ENCODE measurements at places on chromosomes 12 and 14. TPM values are rescaled to one million over a fixed set of nuclear protein-coding genes. Genes with fewer than 3 reads are reported as not detected.

Gene TGM1
- 2.7 TPM for total RNA-seq

Gene NCKAP5L
- total RNA-seq, result 7.2 TPM

Gene CLEC2A
- total RNA-seq, result not detected

Gene GRIP1
- total RNA-seq, result 0.29 TPM

Gene AGAP2
- total RNA-seq, result 68.6 TPM

Gene IFNG
- 3.1 TPM for total RNA-seq

Gene IL31
- not detected for total RNA-seq

Gene KSR2
- total RNA-seq, result not detected

Gene VRTN
- not detected for total RNA-seq

Gene EMC9
- 53.2 TPM for total RNA-seq

Gene DNAAF2
- 9.3 TPM for total RNA-seq

Gene EXOC3L4
- not detected for total RNA-seq

Gene MGP
- total RNA-seq, result 0.34 TPM

Gene PIK3C2G
- not detected for total RNA-seq

Gene FBXW8
- total RNA-seq, result 12.4 TPM

DNA sequence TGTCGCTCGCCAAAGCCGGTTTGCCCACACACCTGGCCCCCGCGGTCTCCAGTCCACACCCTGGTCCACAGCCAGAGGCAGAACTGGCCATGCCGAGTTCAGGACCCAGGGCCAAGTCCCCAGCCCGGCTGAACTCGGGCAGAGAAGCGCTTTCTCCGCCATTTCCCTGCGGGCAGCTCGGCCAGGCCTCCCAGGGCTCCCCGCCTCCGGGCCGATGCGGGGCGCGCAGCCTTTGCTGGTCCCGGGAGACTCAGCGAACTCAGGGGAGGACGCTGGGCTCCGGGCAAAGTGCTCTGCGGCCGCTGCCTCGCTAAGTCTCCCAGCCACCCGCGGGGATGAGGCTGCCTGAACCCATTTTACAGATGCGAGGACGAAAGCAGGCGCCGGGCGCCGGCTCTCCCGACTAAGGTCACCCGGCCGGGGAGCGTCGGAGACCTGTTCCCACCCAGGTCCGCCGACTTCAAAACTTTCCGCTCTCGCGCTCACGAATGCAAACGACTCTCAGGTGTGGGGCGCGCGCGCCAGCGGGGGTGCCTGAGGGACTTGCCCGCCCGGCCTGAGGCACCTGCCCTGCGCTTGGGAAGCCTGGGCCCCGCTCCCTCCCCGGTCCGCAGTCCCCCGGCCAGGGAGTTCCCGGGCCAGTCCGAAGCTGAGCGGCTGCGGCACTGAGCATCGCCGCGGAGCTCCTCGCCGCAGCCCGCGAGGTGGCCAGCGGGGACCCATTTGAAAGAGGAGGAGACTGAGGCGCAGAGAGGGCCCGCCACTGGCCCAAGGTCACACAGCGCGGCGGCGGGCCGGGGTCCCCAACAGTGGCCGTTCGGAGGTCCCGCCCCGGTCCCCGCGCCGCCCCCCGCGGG is 627 bp downstream of the TESC start:
- H3K27me3 ChIP-seq, result peaks cover 12% of the 10 kb centered on the region
- H3K27ac ChIP-seq, result peak overlapping the region; percentile 61

DNA sequence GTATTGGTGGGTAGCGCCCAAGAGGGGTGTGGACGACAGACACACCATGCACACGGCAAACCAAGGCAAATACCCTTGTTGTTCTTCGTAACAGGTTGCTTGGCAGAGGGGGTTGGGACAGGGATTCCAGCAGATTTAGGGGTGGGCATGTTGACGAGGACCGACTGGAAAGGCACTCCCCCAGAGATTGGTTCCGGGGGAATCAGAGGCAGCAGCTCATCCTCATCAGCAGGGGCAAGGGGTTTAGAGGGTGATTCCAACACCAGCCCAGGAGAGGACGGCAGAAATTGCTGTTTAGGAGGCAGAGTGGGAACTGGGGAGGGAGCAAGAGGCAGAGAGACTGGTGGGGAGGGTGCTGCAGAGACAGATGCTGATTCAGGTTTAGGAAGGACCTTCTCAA is 9.3 kb downstream of the NACA start:
- H3K27ac ChIP-seq, result peak overlapping the region; percentile 32
- H3K4me3 ChIP-seq, result no peak overlapping the region
- H3K36me3 ChIP-seq, result peaks cover 78% of the 10 kb centered on the region
- DNase-seq, result no peak

DNA sequence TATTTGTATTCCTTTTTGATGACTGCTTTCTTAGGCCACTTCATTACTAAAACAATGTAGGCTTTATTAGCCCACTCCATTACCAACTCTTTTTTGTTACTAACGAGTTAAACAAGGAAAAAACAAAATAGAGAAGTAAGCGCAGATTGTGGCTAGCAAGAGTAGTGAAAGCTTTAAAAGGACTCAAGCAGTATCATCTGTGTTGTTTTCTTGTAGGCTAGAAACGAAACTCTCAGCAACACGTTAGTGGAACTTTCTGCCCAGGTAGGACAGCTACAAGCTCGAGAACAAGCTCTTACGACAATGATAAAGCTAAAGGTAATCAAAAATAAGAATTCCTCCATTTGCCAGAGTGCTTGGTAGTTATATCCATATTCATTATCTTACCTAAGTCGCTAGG is 11.1 kb downstream of the CCDC62 start:
- H3K27me3 ChIP-seq, result no peaks in the 10 kb centered on the region
- no peak for DNase-seq
- H3K27ac ChIP-seq, result no peak overlapping the region
- H3K4me1 ChIP-seq, result no peaks in the 10 kb centered on the region
- no peaks in the 10 kb centered on the region for H3K36me3 ChIP-seq

DNA sequence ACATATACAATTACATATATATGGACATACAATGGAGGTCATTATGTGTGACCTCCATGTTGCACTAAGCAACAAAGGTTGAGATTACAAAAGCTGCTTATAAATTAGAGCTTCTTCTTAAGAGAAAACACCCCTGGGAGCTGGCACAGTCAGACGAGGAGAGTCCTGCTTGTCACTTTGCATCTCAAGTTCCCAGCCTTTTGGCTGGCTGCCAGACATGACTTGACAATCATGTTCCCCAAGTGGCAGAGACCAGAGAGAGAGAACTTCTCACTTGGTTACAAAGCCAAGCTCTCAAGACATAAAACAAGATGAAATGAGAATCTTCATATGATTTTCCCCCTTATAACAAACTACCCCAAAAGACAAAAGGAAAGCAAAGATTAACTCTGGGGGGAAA is 8.5 kb upstream of the SYNJ2BP start:
- no peak overlapping the region for H3K27ac ChIP-seq
- no peak for DNase-seq
- peaks cover 8% of the 10 kb centered on the region for H3K27me3 ChIP-seq
- no peaks in the 10 kb centered on the region for H3K36me3 ChIP-seq
- no peak overlapping the region for H3K4me3 ChIP-seq

GRCh38 chr12:85676816-85677749 is 159.1 kb downstream of the RASSF9 start:
- H3K27me3 ChIP-seq, result no peaks in the 10 kb centered on the region
- H3K27ac ChIP-seq, result no peak overlapping the region
- DNase-seq, result no peak
- H3K4me3 ChIP-seq, result no peak overlapping the region
- no peaks in the 10 kb centered on the region for H3K36me3 ChIP-seq

- no peak overlapping the region for H3K4me3 ChIP-seq
- peaks cover 21% of the 10 kb centered on the region for H3K27me3 ChIP-seq
- no peaks in the 10 kb centered on the region for H3K4me1 ChIP-seq
- no peaks in the 10 kb centered on the region for H3K36me3 ChIP-seq
- no peak for DNase-seq
Measured at GRCh38 chr12:130920723-130921381, 32.9 kb upstream of the ADGRD1 start.

GRCh38 chr12:43861015-43861839 is 25.3 kb downstream of the TMEM117 start:
- no peak overlapping the region for H3K27ac ChIP-seq
- no peaks in the 10 kb centered on the region for H3K27me3 ChIP-seq
- H3K36me3 ChIP-seq, result no peaks in the 10 kb centered on the region
- no peaks in the 10 kb centered on the region for H3K4me1 ChIP-seq
- no peak overlapping the region for H3K4me3 ChIP-seq

- H3K4me1 ChIP-seq, result peaks cover 20% of the 10 kb centered on the region
- no peaks in the 10 kb centered on the region for H3K27me3 ChIP-seq
- no peak for DNase-seq
- H3K4me3 ChIP-seq, result no peak overlapping the region
- H3K36me3 ChIP-seq, result peaks cover 83% of the 10 kb centered on the region
- peak overlapping the region; percentile 21 for H3K27ac ChIP-seq
Measured at GRCh38 chr12:14937689-14938088, 648 bp downstream of the ERP27 start.

GRCh38 chr12:62642486-62642885 is 175.9 kb downstream of the MON2 start:
- H3K4me1 ChIP-seq, result peaks cover 15% of the 10 kb centered on the region
- no peak overlapping the region for H3K27ac ChIP-seq
- no peak overlapping the region for H3K4me3 ChIP-seq
- no peak for DNase-seq
- H3K36me3 ChIP-seq, result no peaks in the 10 kb centered on the region

- H3K36me3 ChIP-seq, result peaks cover 9% of the 10 kb centered on the region
- H3K4me3 ChIP-seq, result no peak overlapping the region
- H3K27ac ChIP-seq, result no peak overlapping the region
- peaks cover 3% of the 10 kb centered on the region for H3K27me3 ChIP-seq
Measured at GRCh38 chr12:50398931-50399330, 1.8 kb upstream of the LARP4 start.

GRCh38 chr14:61213191-61213621 is 67.9 kb downstream of the TMEM30B start:
- H3K27ac ChIP-seq, result no peak overlapping the region
- DNase-seq, result no peak
- H3K27me3 ChIP-seq, result peaks cover 11% of the 10 kb centered on the region
- no peaks in the 10 kb centered on the region for H3K36me3 ChIP-seq
- H3K4me1 ChIP-seq, result no peaks in the 10 kb centered on the region

- no peak overlapping the region for H3K4me3 ChIP-seq
- peaks cover 2% of the 10 kb centered on the region for H3K4me1 ChIP-seq
- DNase-seq, result no peak
- H3K36me3 ChIP-seq, result no peaks in the 10 kb centered on the region
Measured at GRCh38 chr14:31037709-31038221, 11.6 kb upstream of the STRN3 start.

DNA sequence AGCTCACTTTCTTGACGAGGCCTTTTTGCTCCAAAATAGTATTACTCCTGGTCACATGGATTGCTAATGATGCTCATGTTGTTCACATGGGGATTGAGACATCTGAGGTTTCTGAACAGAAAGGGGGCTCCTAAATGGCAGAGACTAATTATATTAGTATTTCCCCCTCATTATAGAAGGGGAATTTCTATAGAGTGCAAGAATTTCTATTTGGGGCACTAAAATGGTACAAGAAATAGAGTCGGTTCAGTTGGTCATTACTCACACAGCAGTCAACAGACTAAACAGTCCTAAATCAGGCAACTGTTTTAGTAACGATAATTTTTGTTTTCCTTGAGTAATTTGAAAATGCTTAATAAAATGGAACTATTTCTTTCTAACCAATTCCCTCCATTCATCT is 108.9 kb downstream of the DACT1 start:
- H3K4me3 ChIP-seq, result no peak overlapping the region
- H3K4me1 ChIP-seq, result peaks cover 9% of the 10 kb centered on the region
- no peak overlapping the region for H3K27ac ChIP-seq
- no peak for DNase-seq

DNA sequence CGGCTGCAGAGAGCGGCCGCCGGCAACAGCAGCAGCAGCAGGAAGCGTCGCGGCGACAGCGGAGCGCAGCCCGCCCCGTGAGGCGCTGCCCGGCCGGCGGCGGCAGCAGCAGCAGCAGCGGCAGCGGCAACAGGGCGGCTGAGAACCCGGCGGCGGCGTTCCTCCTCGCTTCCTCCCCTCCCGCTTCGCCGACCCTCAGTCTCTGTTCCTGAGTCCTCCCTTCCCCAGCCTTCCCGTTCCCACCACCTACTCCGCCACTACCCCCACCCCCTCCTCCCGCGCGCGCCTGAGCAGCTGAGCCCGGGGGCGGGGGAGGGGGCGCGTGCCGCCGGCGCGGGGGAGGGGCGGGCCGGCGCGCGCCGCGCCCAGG is 310 bp downstream of the BICDL1 start:
- H3K27me3 ChIP-seq, result peaks cover 2% of the 10 kb centered on the region
- H3K4me1 ChIP-seq, result peaks cover 34% of the 10 kb centered on the region
- peak overlapping the region; percentile 75 for H3K27ac ChIP-seq
- H3K36me3 ChIP-seq, result peaks cover 30% of the 10 kb centered on the region
- peak overlapping the region; percentile 85 for H3K4me3 ChIP-seq

DNA sequence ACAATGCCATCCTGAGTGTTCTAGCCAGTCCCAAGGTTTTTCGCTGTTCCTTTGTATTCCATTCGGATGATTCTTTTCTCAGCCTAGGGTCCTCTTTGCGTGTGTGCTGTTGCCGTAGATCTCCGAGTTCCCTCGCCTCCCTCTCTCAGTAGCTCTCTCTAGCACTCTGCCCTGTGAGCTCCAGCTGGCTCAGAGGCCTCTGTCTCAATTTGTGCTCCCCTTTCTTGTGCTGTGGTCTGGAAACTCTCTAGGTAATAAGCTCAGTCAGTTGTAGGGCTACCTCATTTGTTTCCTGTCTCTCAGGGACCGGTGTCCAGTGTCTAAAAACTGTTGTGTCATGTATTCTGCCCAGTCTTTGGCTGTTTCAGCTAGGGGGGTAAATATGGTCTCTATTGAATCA is 179.3 kb downstream of the PCNX1 start:
- peaks cover 61% of the 10 kb centered on the region for H3K36me3 ChIP-seq
- H3K4me1 ChIP-seq, result no peaks in the 10 kb centered on the region
- H3K27ac ChIP-seq, result no peak overlapping the region
- no peak overlapping the region for H3K4me3 ChIP-seq
- no peaks in the 10 kb centered on the region for H3K27me3 ChIP-seq
- DNase-seq, result no peak

- peaks cover 15% of the 10 kb centered on the region for H3K4me1 ChIP-seq
- H3K27me3 ChIP-seq, result peaks cover 27% of the 10 kb centered on the region
- peak within 1 kb of the TSS; percentile 72 for H3K4me3 ChIP-seq
- peak; percentile 68 for DNase-seq
- no peaks in the 10 kb centered on the region for H3K36me3 ChIP-seq
- H3K27ac ChIP-seq, result peak within 1 kb of the TSS; percentile 66
Measured at GRCh38 chr12:103495469-103496456, at the start of gene C12orf42. Gene C12orf42 (minus strand): TSS chr12:103495968. CDS start chr12:103478426, 17,542 bp downstream.

Data from activated CD8-positive, alpha-beta T cell treated with anti-CD3 and anti-CD28 coated beads, Interleukin-2, amount 10 ng/mL, durations not matched to agents 7 days and 5 days (primary cell).